ENCODE measurements at places on chromosomes 6 and 20.
A peak's percentile ranks its signal among the peaks of the same experiment; 100 is the strongest.

- DNase-seq = no peak
Measured at GRCh38 chr6:95648636-95649035, 71.3 kb downstream of the MANEA start.

- no peak for DNase-seq
Measured at GRCh38 chr20:38723017-38723847, 1.1 kb upstream of the SLC32A1 start.

DNA sequence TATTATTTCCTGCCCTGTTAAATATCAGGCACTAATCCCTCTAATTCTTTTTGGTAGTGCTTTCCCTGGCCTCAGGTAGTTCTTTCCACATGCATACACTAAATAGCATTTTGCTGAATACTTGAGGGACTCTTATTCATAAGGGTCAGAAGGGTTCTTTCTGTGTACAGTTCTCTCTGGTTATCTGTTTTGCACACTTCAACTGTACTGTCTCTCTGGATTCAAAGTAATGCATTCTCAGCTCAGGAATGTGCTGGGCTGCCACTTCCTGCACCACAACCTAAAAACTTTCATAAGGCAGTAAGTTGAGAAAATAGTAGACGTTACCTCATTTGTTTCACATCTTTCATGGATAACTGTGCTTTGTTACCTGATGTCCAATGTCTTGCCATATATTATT lies 32.1 kb downstream of the C6orf141 start:
- DNase-seq = no peak

DNA sequence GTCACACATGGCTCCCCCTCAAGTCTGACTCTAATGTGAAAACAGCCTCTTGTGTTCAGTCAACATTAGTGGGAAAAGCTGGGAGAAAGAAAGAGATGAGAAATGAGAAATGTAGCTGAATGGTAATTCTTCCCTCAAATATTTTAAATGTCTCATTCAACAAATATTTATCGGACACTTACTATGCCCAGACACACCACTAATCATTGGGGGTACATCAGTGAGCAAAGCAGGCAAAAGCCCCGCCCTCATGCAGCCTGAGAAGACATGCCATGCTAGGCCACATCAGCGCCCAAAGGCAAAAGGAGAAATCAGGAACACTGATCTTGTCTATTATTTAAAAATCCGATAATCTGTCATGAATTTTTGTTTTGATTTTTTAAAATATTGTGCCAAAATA lies 89.9 kb upstream of the ASF1A start:
- no peak for DNase-seq

DNA sequence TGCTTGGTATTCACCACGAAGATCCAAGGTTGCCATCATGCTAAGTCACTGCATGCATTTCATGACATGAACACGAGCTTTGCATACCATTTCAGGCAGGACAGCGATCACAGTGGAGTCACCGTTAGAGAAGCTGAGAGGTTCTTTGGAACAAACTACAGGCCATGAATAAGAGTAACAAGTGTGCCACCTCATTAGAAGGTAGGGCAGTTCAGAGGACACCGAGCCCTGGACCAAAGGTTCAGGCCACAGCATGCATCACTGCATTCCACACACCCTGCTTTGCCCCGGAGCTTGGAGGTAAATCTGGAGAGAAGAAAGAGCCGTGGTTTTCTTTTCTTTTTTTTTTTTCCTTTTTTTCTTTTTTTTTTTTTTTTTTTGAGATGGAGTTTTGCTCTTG lies 66.9 kb upstream of the CDH4 start:
- no peak for DNase-seq

- DNase-seq = no peak
Measured at GRCh38 chr6:43506171-43506570, 4.0 kb downstream of the LRRC73 start.

- DNase-seq = no peak
Measured at GRCh38 chr6:145169726-145170224, 565.5 kb downstream of the EPM2A start.

DNA sequence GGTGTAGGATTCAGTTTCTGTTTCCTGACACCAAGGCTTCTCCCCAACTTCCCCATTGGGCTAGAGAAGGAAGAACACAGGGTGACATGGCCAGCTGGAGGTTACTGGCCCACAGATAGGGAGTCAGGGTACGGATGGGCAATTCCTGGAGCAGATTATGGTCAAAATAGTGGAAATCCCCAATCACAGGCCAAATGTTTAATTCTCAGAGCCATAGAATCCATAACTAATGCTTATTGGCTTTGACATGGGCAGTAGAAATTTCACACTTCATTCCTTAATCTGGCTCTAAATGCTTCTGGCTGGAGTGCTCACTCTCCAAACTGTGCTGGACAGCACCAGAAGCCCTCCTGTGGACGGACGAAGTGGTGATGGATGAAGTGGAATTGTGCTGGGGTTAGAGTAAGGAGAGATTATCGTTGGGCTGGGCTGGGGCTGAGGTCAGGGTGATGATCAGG lies 887 bp downstream of the SIGLEC1 start:
- no peak for DNase-seq

DNA sequence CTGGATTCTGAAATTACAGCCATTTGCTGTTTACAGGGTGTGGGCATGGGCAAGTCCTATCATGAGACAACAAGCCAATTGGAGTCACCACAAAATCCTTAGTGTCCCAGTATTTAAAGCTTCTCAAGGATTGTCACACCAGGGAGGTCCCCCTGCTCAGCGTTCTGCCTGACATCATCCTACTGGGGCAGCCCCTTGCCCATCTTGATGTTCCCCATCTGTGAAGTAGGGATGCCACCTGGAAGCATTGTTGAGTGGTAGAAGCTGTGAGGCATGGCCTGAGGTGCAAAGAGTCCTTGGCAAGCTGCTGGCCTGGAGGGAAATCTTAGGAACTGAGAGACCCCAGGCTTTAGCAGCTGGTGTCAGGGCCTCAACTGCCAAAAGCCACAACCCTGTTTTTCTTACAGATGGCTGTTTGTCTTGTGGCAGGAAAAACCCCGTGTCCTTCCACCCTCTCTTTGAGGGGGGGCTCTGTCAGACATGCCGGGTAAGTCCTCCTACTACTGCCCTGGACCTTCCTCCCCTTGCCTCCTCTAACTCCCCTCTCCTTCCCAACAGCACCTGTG lies 23.3 kb upstream of the MAPRE1 start:
- DNase-seq = no peak

- no peak for DNase-seq
Measured at GRCh38 chr6:17336425-17336824, 55.3 kb downstream of the RBM24 start.

DNA sequence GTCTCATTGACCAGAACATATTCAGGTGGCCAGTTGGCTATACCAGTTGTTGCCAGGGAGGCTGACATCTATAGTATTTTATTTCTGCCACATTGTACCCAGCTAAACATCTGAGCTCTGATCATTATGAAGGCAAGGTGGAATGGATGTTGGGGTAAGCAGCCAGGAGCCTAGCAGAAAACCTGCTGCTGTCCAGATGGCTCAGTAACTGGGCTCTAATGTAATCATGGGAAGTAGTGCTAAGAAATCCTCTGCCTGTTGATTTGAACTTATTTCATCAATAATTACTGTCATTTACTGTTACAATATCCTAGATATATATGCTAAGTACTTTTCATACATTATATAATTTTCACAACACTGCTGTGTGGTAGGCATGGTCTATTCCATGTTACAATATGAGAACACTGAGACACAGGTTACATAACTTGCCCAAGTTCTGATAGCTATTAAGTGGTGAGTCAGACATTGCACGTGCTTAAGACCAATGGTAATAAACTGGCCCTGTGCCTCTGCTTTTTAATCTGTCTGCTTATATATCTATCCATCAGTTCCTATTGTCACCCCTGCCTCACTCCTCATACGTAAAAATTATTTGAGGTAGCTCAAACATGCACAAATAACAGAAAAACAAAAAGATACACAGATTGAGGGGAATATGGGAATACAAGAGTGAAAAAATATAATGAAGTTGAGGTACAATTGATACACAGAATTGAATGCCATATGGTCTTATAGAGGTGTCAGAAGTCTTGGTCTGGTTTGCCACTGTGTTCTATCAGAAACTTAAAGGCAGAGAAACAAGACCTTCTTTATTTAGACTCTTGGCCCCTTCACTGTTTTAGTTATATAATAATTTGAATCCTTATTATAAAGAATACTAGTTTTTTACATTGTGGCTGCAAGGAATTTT lies 25.2 kb downstream of the TBPL1 start:
- DNase-seq = no peak

GRCh38 chr6:18121580-18122127 lies 823 bp downstream of the NHLRC1 start:
- DNase-seq = no peak

DNA sequence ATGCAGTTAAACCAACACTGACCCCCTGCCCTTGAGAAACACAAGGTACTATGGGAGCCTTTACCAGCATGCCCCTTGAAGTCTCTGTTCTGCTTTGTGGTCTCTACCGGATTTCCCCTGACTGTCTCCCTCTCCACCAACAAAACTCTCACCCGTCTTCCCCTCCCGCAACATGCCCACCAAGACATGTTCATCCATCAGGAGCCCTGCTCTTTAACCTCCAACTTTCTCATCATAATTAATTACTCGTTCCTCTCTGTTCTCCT lies 1.1 kb downstream of the ZNF165 start:
- no peak for DNase-seq

DNA sequence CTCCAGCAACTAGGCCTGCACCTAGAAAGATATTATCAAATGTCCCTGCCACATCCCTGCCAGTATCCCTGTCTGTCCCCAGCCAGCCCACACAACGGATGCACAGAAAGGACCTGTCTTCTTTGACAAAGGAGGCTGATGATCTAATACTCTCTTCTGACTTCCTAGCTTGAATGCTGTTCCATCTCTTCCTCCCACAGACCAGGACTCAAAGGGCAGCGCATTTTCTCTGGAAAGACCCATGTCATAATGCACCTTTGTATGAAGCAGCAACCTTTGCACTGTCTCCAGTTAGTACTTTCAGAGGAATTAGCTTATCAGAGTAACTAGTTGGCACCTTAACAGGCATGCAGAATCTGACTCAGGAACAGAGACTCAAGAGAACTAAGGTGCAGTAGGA lies 53.3 kb upstream of the TAF8 start:
- DNase-seq = no peak

DNA sequence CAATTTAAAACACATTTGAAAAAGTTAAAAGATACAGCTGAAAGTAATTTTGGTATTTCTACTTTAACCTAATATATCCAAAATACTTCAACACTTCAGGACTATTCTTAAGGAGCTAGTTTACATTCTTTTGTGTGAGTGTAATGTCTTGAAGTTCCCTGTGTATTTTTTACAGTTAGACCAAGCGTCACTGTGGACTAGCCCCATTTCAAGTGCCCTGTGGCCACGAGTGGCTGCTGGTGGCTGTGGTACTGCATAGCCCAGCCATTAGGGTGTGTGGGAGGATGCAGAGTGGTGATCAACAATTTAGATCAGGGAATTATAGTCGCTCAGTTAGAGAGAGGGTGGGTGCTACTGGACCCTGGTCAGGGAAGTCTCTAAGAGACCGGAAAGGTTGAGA lies 869 bp upstream of the CST5 start:
- DNase-seq = no peak

DNA sequence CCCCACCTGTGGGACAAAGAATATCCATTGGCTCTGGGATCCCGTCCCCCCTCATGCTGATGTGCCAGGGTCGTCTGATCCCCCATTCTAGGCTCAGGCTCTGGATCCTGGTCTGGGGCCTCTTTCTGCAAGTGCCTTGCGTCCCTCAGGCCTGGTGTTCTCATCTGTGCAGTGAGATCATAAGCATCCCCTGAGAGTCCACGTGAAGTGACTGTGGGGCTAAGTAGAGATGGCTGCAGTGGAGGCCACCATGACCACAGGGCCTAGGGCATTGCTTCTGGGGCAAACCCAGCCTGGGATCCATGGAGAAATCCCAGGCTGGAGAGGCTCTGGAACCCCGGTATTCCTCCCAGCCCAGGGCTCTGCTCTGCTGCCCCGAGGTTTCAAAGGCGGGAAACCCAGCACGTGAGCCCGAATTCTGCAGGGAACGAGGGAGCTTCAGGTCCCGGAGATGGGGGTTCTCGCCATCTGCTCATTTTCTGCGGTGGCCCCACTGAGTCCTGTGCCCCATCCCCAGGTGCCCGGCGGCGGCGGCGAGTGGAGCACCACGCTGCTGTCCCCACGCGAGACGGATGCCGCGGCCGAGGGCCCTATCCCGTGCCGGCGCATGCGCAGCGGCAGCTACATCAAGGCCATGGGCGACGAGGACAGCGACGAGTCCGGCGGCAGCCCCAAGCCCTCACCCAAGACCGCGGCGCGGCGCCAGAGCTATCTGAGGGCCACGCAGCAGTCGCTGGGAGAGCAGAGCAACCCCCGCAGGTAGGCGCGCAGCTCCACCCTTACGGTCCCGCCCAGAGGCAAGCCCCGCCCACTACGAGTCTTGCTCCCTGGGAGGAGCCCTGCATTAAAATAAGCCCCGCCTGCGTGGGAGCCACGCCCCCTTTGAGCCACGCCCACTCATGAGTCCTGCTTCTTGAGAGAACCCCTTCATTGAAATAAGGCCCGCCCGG lies 105.5 kb upstream of the MYL9 start:
- DNase-seq = peak; percentile 80

DNA sequence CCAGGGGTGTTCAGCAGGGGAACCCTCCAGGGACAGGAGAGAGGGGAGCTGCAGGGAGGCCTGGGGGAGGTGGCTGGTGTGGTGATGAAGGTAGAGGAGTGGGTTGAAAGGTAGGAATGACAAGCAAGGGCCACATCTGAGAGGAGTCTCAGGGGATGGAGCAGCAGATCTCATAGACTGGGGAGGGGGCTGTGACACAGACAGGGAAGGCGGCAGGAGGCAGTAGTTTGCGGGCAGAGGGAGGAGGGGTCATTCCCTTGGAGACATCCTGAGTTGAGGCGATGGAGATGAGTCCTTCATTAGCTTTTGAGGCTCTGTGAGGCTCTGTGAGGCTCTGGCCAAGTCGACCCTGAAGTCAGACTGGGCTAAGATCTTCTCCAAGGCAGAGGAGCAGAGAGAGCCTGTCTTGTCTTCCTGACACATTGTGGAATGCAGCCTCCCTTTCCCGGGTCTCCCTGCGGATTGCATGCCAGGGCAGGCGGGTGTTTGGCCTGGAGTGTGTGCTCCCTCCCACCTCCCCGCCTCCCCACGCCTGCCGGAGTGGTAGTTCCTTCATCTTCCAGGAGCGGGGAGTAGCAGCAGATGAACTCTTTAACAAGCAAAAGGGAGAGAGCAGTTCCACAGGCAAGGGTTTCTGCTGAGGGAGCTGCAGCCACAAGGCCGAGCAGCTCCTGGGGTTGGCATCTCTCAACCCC lies 34.3 kb upstream of the MLN start:
- DNase-seq = no peak

- no peak for DNase-seq
Measured at GRCh38 chr20:4661191-4661590, 60.5 kb upstream of the PRND start.

DNA sequence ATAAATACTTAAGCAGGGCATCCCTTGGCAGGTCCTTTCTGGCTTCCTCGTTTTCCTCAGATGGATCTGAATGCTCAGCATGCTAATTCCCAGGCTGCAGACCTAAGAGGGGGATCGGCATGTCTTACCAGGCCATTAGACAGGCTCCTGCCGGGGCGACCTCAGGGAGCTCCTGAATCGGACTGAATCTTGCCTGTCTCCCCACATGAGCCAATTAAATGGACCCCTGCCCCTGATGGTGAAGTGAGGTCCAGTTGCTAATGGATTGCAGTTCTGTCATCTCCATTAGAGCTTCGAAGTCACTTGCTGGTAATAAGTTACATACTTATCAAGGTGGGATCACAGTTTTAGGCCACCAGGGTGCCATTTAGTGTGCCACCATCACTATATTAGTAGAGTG lies 51.4 kb downstream of the NOL4L start:
- DNase-seq = no peak
